ENCODE measurements at places on chromosomes 7 and 10.

GRCh38 chr7:42348631-42349030 lies 111.6 kb upstream of the GLI3 start:
- DNase-seq = no peak

- no peak for DNase-seq
Observed at GRCh38 chr7:43199371-43200160, 87.1 kb downstream of the HECW1 start.

DNA sequence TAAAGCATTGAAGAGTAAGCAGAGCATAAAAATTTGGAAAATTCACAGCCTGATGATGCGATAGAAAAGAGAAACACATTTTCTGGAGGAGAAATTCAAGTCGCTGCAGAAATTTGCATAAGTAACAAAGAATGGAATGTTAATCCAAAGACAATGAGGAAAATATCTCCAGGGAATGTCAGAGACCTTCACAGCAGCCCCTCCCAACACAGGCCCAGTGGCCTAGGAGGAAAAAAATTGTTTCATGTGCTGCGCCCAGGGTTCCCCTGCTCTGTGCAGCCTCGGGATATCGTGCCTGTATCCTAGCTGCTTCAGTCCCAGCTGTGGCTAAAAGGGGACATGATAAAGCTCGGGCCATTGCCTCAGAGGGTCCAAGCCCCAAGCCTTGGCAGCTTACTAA lies 206.8 kb downstream of the TPK1 start:
- DNase-seq = no peak

DNA sequence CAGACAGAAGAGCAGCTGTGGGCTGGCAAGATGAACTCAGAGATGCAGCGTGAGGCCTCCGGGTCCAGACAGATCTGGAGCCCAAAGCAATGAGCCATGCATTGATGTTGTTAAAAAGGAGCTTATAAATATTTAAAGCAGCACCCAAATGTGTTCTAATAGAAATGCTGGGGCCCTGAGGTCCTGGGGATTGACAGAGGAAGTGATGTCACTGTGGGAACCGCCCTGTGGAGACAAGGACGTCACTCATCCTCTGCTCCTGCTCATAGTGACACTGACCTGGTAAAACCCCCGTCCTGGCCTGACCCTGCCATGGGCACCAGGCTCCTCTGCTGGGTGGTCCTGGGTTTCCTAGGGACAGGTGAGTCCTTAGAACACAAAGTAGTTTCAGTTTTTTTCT lies 197.0 kb upstream of the PRSS58 start:
- no peak for DNase-seq

GRCh38 chr10:585502-585901 lies 104.0 kb downstream of the DIP2C start:
- no peak for DNase-seq

All from AG20443 (cell line).